ENCODE measurements at places on chromosomes 2 and 18.

- no peak for DNase-seq
- H3K4me1 ChIP-seq = no peaks in the 10 kb centered on the region
- no peaks in the 10 kb centered on the region for H3K27me3 ChIP-seq
- H3K36me3 ChIP-seq = no peaks in the 10 kb centered on the region
- H3K4me3 ChIP-seq = no peak overlapping the region
Measured at GRCh38 chr2:68357605-68358337, 7.3 kb upstream of the PLEK start.

GRCh38 chr2:159592441-159592840, 23.9 kb downstream of the BAZ2B start:
- no peak overlapping the region for H3K27ac ChIP-seq
- H3K36me3 ChIP-seq = no peaks in the 10 kb centered on the region
- H3K4me3 ChIP-seq = no peak overlapping the region
- H3K4me1 ChIP-seq = no peaks in the 10 kb centered on the region
- no peak for DNase-seq

DNA sequence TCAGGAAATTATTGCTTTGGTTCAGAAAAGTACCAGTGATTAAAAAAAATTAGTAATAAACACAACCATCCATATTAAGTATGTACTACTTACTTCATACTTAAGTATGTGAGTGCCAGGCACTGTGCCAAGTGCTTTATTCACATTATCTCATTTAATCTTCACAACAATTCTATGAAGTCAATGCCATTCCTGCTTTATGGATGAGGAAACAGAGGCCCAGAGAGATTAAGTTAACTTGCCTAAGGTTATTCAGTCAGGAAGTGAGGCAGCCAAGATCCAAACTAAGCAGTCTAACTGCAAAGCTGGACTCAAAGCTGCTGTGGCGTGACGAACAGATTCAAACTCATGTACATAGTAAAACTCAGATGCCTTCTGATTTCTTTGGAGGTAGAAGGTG, 22.3 kb downstream of the DTNB start:
- no peaks in the 10 kb centered on the region for H3K4me1 ChIP-seq
- peaks cover 15% of the 10 kb centered on the region for H3K36me3 ChIP-seq
- no peaks in the 10 kb centered on the region for H3K27me3 ChIP-seq
- no peak overlapping the region for H3K27ac ChIP-seq
- DNase-seq = no peak

DNA sequence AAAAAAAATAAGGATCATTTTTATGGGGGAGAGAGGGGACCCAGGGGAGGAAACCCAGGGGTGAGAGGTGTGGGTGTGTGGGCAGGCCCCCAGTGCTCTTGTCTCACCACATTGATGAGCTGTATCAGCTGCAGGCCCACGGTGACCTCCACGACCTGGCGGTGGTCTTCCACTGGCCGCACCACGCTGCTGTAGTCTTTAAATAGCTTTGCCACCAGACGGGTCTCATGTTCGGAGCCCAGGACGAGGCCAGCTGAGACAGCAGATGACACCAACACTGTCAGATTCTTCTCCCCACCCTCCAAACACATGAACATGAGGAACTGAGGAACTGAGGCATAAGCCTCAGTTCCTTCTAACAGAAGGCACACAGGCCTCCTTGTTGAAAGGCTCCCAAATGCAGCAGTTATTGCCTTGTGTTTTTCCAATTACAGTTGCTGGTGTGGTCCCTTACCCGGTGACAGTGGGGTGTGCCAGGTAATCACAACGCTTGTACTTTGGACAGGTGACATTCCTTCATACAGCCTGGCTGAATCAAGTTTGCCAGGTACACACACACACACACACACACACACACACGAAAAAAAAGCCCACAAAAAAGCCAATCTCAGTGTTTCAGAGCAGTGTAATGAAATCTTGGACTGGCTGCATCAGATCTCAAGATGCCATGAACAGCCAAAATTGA, 4.7 kb downstream of the CHRNA1 start:
- H3K36me3 ChIP-seq = no peaks in the 10 kb centered on the region
- DNase-seq = no peak
- no peak overlapping the region for H3K4me3 ChIP-seq
- no peaks in the 10 kb centered on the region for H3K27me3 ChIP-seq

- no peak overlapping the region for H3K4me3 ChIP-seq
- peaks cover 11% of the 10 kb centered on the region for H3K27me3 ChIP-seq
- H3K36me3 ChIP-seq = no peaks in the 10 kb centered on the region
- DNase-seq = no peak
- H3K27ac ChIP-seq = no peak overlapping the region
Measured at GRCh38 chr2:74593826-74594772, 39.6 kb downstream of the DOK1 start.

Measured in effector memory CD4-positive, alpha-beta T cell (primary cell).